ENCODE measurements at places on chromosomes 11 and 22. TPM values are rescaled to one million over a fixed set of nuclear protein-coding genes. Genes with fewer than 3 reads are reported as not detected.
A peak's percentile ranks its signal among the peaks of the same experiment; 100 is the strongest.

OR8B3 gene
- total RNA-seq = not detected

CABP4 gene
- total RNA-seq = not detected

OR2AG2 gene
- 0.47 TPM for total RNA-seq

RTN4R gene
- 9.5 TPM for total RNA-seq

KCNQ1 gene
- total RNA-seq = 0.31 TPM

DNA sequence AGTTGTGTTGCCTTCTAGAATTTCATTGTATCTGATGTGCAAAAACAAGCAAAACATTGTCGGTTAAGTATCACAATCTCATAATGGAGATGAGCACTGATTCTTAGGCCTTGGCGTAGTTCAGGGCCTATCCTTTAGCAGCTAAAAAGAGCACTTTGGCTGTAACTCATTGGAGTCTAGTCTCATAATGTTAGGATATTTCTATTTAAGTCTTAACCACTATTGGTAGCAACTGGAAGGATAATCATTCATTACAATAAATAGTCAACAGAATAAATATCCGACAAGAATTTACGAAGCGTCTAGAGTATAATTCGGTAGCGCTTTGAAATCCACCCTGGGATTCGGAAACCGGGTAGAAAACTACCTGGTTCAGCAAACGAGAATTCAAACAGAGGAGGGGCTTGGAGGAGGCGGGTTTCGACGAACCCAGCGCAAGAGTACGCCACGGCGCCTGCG, 461 bp upstream of the EED start:
- DNase-seq = peak; percentile 83

DNA sequence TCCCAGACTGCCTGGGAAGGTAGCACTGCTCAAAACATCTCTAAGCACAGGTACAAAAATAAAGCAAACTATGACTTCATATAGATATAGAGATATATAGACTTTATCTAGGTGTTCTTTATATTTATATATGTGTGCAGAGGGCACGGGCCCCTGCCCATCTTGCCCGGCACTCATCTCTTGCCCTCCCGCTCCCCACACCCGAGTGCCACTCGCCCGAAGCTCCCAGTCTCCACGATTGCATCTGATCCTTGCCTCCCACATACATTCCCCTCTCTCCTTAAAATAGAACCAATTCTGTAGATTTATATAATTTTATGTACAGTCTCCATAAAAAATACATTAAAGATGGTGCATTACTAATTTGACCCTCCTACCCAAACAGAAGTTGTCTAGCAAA, 55.5 kb downstream of the IGSF9B start:
- DNase-seq = no peak

GRCh38 chr11:59429924-59430516, 3.8 kb upstream of the OR5A2 start:
- no peak for DNase-seq

DNA sequence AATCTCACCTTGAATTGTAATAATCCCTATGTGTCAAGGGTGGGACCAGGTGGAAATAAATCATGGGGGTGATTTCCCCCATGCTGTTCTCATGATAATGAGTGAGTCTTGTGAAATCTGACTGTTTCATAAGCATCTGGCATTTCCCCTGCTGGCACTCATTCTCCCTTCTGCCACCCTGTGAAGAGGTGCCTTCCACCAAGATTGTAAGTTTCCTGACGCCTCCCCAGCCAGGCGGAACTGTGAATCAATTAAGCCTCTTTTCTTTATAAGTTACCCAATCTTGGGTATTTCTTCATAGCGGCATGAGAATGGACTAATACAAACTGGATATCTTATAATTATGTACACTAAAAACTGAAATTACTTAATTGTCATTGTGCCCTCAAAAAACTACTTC, 189.2 kb upstream of the API5 start:
- DNase-seq = no peak

DNA sequence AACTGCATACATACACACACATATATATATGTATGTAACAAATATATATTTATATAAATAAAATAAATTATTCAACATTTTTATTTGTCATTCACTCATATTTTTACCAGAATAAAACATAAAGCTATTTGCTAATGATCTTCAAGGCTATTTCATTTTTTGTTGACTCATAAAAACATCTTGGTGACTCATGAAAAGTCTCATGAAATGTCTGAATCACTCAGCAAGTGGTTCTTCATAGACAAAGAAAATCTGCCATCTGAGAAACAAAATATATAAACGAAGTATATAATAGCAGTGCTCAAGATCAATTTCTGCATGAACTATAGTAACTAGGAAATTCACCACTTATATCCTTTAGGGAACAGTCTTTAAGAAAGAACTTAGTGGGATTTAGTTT, 764.8 kb upstream of the FAT3 start:
- no peak for DNase-seq

GRCh38 chr11:22456993-22457762, 119.0 kb downstream of the SLC17A6 start:
- no peak for DNase-seq

DNA sequence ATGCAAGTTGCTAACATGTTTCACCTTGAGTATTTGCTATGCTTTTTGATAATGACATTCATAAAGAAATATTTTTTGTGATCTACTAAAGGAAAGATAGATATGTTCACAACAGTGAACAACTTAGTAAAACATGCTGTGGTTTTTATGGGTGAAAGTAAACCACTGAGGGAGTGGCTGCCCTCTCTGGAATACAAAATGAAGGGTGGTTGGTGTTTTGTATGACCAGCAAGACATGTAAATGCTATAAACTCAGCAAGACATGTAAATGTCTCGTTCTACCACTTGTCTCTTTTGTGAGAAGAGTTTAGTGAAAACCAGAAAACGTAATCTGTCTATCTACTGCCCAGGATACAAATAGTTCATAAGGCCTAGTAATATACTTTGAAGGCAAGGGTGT, 7.6 kb upstream of the AMPD3 start:
- no peak for DNase-seq

DNA sequence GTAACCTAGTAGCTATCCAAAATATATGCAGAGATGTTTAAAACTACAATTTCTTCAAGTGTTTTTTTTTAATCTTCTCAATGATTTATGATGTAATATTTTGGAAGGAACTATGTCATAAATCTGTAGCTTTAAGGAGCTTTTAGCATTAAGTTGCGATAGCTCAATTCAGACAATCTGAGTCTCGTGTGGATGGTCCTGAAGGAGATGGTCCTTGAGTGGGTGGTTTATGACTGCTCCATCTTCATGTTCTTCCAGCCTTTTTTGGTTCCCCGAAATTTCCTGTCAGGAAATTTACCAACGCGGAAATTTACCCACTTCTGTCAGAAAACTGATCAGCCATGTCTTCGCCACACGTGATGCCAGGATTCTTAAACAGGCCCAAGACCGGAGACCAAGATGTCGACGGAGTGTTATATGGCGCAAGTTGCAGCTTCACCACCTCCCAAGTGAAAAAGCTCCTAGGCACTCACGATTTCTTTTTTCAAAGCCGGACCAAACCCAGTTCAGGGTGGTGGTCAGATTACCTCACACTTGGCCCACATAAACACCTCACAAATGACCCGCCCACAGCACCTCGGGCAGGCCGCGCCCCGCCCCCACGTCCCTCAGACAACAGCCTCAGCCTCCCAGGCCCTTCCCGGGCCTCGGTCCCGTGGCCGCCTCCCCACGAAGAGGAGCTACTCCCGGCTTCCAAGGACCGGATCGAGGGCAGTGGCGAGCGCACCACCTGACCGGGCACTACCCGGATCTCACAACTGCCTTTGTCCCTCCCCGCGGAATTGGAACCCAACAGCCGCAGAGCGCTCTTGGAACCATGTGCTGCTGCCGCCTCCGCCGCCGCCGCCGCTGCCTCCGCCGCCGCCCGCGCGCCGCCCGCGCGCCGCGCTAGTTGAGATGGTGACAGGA, at the start of gene MORC2:
TSS of gene MORC2 (minus strand) at position 760 of the 909 bp plus-strand sequence. CDS start 885 bp downstream, outside the sequence.
- DNase-seq = no peak

- DNase-seq = no peak
These were observed 18.4 kb upstream of the NNMT start for GRCh38 chr11:114277637-114278341.

DNA sequence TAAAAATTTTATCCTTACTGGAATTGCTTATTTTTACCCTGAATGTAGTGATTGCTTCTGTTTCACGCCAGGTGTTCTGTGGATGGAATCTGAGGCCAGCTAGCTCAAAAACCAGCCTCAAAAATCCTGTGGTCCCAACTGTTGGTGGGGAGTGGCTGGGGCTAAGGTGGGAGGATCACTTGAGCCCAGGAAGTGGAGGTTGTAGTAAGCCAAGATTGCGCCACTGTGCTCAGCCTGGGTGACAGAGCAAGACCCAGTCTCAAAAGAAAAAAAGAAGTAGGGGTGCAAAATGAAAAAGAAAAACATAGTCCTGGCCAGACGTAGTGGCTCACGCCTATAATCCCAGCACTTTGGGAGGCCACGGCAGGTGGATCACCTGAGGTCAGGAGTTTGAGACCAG, 27.0 kb upstream of the SLC5A1 start:
- no peak for DNase-seq

- DNase-seq = no peak
These were observed 107.7 kb upstream of the DDI1 start for GRCh38 chr11:103928802-103929161.

- DNase-seq = peak; percentile 55
These were observed at the start of gene SLC1A2 for GRCh38 chr11:35419184-35419829. Gene SLC1A2, minus strand, starts transcription at chr11:35419558. Its CDS starts 592 bp downstream, at chr11:35418966.

DNA sequence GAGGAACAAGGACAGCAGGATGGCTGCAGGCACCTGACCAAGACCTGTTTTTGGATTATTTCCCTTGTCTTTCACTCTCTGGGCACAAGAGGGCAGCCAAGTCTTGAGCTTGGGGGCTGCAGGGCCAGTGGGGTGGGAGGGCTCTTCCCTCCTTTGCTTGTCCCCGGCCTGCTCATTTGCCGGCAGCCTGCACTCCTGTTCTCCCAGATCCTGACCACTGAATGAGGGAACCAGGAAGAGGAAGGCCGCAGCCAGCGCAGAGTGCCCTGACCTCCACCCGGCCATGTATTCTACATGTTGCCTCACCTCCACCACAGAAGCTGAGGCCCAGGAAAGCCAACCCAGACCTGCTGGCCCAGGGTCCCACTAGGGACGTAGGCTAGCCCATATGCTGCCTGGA, 15.5 kb upstream of the NNMT start:
- DNase-seq = no peak

GRCh38 chr11:73939096-73939495, 11.7 kb upstream of the DNAJB13 start:
- no peak for DNase-seq

DNA sequence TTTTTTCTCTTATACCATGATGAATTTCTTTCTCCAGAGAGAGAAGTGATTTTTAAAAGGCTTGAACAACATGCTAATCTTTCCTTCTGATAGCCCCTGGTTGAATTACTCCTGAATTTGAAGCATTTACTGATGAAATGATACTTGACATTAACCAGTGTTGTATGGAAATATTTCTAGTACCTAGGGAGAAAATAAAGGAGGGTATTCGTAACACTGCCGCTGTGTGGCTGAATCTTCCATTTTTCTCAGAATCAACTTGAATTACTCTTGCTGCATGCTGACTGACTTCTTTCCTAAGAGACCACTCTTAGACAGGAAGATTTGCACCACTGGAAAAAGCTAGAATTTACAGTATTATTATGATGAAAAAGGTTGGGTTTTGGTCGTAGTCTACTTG, 118.3 kb downstream of the FAT3 start:
- DNase-seq = no peak

- no peak for DNase-seq
These were observed at the start of gene RASGRP2 for GRCh38 chr11:64743591-64744543. Gene RASGRP2, minus strand, starts transcription at chr11:64744142. Its CDS starts 1,276 bp downstream, at chr11:64742866.

DNA sequence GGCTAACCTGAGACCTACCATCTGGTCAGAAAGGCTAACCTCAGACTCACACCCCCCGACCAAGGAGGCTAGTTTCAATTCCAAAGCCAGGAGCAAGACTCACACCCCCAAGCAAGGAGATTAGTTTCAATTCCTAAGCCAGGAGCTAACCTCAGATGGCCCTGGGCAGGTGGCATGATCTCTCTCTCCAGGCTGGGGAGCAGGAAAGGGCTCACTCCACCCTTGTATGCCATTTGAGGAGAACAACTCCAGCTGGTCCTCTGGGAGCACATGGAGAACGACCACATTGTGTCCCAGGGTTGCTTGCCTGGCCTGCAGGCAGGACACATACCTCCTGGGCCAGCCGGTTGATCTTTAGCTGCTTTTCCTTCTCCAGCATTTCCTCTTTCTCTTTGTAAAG, 32.6 kb downstream of the USH1C start:
- no peak for DNase-seq
